ENCODE measurements at places on chromosomes 7 and 10.

DNA sequence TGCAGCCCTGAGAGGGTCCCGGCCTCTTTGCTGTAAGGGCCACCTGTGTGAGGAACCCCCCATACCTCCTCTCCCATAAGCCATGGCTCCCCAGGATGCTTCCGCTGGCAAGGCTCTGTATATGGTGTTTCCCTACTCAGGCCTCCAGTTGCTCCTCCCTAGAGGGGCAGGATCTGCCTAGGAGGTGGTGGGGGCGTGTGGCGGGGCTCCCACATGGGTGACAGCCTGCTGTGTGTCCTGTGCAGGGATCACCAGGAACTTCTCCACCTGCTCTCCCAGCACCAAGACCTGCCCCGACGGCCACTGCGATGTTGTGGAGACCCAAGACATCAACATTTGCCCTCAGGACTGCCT, 25.7 kb upstream of the CSGALNACT2 start:
- DNase-seq = no peak

DNA sequence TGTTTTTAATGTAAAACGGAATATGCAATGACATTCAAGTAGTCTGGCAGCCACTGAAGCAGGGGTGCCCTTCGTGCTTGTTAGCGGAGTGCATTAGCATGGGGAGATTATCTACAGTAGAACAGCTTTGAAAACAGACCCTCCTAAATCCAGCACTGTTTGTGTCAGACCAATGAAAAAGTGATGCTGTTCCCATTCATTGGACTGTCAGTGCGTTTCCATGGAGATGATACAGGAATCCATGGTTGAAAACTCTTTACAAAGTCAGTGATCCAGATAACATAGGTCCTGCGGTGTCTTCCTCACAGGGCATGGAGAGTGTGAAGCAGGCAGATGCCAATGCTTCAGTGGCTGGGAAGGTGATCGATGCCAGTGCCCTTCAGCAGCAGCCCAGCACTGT, 73.6 kb downstream of the ITGB8 start:
- no peak for DNase-seq

- no peak for DNase-seq
These were observed 68.1 kb upstream of the RNF148 start for GRCh38 chr7:122770686-122771335.

DNA sequence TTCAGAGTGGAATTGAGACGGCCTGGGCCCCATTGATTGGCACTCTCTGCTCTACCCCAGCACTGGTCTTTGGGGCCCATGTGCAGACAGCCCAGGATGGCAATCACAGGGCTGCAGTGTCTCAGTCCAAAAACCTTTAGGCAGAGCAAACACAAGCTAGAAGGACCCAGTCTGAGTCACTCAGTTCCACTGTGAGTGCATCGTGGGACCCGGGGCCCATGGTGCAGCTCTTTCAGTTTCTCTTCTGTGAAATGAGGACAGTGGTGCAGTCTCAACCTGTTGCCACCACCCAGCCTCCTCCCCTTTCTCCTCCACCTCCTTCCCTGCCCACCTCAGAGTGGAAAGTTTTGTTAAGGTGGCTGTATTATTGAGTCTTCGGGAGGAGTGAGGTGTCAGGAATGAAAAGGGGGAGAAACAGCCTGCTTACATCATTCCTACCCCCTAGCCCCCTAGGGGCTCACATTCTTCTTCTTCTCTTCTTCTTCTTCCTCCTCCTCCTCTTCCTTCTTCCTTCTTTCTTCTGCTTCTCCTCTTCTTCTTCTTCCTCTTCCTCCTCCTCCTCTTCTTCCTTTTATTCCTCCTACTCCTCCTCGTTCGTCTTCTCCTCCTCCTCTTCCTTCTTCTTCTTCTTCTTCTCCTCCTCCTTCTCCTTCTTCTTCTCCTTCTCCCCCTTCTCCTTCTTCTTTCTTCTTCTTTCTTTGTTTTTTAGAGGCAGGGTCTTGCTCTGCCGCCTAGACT, 19.5 kb upstream of the CARD11 start:
- DNase-seq = no peak

DNA sequence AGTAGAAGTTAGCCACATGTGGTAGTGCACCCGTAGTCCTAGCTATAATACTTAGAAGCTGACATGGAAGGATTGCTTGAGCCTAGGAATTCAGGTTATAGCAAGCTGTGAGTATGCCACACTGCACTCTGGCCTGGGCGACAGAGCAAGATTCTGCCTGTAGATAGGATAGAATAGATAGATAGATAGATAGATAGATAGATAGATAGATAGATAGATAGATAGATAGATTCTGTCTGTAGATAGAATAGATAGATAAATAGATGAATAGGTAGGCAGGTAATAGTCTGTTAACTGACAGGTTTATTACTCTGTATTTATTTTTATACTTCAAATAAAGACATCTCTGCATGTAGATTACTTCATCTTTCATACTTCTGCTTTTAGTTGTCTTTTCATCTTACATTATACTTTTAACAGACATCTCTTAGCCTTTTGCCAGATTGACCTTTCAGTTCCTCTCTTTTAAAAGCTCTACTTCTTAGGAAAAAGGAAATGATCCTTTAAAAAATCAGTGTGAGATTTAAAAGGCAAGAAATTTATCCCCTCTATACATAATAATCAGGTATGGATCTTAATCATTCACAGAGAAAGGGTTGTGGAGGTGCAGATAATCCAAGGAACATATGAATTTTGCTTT, 31.8 kb downstream of the CCAR1 start:
- no peak for DNase-seq

DNA sequence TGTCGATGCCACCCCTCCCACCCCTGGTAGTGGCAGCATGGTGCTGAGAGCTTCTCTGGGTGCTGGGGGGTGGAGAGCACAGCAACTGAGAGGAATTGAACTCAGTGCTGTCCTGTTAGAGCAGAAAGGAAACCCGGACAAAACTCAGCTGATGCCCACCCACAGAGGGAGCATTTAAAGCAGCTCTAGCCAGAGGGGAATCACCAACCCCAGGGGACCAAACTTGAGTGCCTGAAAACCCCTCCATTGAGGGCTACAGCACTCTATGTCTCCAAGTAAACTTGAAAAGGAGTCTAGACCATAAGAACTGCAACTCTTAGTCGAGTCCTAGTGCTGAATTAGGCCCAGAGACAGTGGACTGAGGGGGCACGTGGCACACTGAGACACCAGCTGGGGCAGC, 16.8 kb upstream of the FOXI2 start:
- DNase-seq = no peak

DNA sequence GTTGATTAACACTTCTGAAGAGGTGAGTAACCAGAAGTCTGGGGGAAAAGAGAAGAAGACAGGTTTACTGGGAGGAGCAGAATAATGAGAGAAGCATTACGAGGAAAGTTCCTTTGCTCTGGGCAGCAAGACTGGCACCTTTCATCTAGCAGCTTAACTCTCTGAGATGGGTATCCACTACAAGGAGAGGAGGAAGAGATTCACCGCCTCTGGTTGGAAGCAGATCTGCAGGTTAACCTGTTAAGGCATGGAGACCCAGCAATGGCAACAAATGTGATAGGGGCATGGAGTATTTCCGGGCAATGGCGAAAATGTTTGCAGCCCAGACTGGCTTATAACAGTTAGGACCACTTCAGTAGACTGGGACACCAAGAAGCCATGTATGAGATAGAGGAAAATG, 162.2 kb downstream of the TFEC start:
- no peak for DNase-seq

GRCh38 chr10:28975891-28976531, 298.7 kb downstream of the BAMBI start:
- no peak for DNase-seq

DNA sequence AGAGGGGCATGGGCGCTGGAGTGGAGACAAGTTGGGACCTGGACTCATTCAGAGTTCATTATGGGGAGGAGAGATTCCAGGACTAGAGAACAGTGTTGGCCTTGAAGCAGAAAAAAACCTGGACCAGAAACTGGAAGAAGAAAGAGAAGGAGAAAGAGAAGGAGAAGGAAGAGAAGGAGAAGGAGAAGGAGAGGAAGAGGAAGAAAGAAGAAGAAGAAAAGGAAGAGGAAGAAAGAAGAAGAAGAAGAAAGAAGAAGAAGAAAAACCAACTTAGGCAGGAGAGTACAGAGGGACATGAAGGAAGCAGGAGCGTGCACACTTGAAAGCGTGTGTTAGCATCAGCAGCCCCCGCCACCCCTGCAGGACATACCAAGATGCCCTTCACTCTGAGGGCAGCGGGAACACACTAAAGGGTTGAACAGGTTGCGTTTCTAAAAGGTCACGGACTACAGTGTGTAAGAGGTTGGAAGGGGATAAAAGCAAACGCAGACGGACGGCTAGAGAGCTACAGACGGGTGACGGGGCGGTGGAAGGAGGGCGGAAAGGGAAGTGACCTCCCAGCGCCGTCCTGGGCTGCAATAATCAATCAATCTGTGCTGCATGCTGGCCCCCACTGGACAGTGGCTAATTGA, 95.3 kb downstream of the SEC61G start:
- no peak for DNase-seq

- DNase-seq = no peak
These were observed 189.7 kb downstream of the CCDC3 start for GRCh38 chr10:12811826-12812225.

Measured in amygdala (tissue), 56 donors.